ENCODE measurements at places on chromosomes 6 and 20. TPM values are rescaled to one million over a fixed set of nuclear protein-coding genes. Genes with fewer than 3 reads are reported as not detected.

SRMS gene
- total RNA-seq: not detected

LY6G5B gene
- total RNA-seq: 4.0 TPM

RAET1E gene
- total RNA-seq: 0.17 TPM

SMLR1 gene
- not detected for total RNA-seq

NRSN1 gene
- not detected for total RNA-seq

TNFRSF6B gene
- total RNA-seq: 0.98 TPM

MARCKS gene
- 101 TPM for total RNA-seq

LRRN4 gene
- 0.07 TPM for total RNA-seq

MLN gene
- not detected for total RNA-seq

CCR6 gene
- total RNA-seq: not detected

MAP1LC3A gene
- 28.3 TPM for total RNA-seq

SOBP gene
- total RNA-seq: 14.6 TPM

LPA gene
- total RNA-seq: not detected

HLA-DOB gene
- total RNA-seq: 0.10 TPM

TRIM40 gene
- not detected for total RNA-seq

FNDC11 gene
- 0.46 TPM for total RNA-seq

GPX5 gene
- not detected for total RNA-seq
